NK-92 treated with Interleukin-12 subunit alpha and Interleukin-12 subunit beta, amount 100 ng/mL, for 24 hours (cell line): ENCODE measurements at places on chromosomes 1 and 21.
A peak's percentile ranks its signal among the peaks of the same experiment; 100 is the strongest.

DNA sequence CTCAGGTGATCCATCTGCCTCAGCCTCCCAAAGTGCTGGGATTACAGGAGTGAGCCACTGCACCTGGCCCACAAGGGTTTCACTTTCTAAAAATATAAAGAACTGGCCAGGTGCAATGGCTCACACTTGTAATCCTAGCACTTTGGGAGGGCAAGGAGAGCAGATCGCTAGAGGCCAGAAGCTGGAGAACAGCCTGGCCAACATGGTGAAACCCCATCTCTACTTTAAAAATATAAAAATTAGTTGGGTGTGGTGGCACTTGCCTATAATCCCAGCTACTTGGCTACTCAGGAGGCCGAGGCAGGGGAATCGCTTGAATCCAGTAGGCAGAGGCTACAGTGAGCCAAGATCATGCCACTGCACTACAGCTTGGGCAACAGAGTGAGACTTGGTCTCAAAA, 25.7 kb downstream of the MRPL39 start:
- DNase-seq = no peak

DNA sequence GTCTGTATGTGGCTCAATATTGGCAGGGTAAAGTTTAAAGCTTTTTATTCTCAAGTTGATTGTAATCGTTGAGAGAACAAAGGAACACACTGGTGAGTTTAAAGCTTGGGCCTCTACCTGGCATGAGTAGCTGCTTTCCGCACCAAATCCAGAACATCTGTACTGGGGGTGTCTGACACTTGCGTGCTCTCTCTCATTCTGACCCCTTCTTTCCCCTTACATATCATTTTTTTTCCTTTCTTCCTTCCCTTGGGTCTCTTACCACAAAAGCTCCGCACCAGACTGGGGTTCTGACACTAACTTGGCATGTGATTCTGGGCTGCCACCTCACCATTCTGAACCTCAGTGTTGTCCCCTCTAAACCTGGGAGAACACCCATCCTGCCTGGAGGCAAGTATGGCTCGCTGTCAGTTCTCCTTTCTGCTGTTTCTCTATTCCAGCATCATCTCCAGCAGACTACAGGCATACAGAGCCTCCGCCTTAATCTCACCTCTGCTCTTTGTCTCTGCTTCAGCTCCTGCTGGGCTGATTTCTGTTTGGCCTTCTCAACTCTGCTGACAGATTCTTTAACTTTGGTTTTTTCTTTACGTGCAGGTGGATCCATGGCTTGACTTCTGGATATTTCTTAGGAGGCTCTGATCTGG, 859 bp upstream of the ERMAP start:
- no peak for DNase-seq

DNA sequence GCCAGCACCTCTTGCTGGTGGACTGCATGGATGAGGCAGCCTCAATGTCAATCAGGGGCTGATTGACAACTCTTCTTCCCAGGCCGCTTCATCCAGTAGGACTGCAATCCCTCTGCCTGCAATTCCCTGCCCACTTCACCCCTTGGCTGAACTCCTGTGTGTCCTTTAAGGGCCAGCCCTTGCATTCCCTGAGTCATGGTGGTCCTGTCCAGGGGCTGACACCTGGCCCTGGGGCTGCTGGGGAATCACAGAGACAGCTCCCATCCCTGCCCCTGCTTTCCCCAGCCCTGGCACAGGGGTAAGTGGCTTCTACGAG, 4.6 kb upstream of the EPS8L3 start:
- no peak for DNase-seq

GRCh38 chr1:116374353-116375147, 1.5 kb downstream of the ATP1A1 start:
- no peak for DNase-seq

GRCh38 chr1:203083463-203083921, 2.3 kb downstream of the MYOG start:
- no peak for DNase-seq

- DNase-seq = no peak
Observed at GRCh38 chr1:22190731-22191130, 47.8 kb upstream of the WNT4 start.

GRCh38 chr1:198890214-198890930, 251.5 kb downstream of the PTPRC start:
- DNase-seq = no peak

GRCh38 chr1:32480003-32480402, 15.1 kb downstream of the ZBTB8B start:
- no peak for DNase-seq

DNA sequence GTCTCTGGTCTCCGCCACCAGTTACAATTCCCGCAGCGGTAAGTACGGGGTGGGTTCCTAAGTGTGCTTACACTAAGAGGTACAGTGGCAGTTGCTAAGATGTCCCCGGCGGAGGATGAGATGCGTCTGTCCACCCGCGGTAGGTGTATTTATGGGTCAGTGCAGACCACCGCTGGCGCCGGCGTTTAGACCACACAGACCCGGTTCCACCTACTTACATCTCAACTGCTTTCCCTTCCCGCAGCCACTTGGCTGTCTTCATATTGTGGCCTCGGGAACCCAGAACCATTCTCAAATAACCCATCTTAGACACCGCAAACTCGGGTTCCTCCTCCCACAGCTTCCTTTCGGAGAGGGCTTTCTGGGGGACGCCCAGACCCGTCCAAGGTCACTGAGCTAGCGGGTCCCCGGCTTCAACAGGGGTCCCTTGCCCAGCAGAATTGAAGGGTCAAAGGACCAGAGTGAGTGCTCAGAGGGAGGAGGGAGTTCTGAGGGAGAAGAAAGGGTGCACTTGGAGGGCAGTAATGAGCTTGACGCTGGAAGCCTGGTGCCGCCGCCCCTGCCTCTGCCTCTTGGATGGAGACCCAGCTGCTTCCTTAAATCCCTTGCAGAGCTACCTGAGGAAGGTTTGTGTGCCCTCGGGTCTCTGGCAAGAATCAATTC, 8.6 kb downstream of the NR5A2 start:
- DNase-seq = no peak

DNA sequence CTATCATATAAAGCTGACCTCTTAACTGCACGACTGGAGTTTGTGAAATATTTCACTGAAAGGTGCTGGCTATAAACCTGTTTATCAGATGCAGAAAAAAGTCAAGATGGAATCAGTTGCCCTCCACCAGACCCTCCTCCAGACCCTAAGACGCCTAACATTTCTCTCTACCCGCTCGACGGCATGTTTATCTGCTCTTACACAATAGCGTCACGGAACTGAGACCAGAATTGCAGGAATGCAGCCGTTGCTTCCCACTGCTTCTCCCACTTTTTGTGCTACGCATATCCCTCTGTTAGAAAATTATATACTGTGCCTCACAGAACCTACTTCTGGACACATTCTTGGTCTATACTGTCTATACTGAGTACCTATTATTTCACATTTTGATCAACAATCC, 28.2 kb upstream of the FAM131C start:
- no peak for DNase-seq

DNA sequence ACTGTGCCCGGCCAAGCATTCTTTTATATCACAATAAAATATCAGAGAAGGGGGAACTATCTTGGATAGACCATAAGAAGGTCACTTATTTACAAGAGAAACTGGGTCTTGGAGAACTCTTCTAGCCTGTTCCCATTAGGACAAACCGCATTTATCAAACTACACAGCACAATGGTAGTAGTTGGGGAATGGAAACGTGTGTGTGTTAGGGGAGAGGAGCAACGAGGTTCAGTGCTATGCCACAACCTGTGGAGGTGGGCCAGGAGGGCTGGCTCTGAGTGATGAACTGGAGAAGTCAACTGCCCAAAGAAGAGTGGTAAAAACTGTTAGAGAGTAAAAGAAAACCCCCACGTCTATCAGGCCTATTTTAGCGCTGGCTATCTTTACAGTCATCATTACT, 1.6 kb downstream of the DONSON start:
- DNase-seq = no peak

DNA sequence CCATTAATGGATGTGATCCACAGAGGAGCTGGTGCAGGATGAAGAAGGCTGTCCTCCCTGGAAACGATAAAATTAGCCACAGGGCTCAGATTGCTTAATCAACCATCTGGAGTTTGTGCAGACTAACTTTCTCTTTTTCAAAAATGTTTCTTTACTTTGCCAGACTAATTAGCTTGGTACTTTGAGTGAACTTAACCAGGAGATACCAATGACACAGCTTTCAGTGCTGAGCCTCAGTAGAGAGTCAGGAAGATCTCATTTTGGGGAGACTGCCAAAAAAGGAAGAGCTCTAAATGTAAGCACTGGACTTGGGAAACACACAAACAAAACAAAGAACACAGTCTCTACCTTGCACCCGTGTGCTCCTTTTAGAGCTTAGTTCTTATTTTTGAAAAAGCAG, 248.1 kb upstream of the DEPDC1 start:
- DNase-seq = no peak

DNA sequence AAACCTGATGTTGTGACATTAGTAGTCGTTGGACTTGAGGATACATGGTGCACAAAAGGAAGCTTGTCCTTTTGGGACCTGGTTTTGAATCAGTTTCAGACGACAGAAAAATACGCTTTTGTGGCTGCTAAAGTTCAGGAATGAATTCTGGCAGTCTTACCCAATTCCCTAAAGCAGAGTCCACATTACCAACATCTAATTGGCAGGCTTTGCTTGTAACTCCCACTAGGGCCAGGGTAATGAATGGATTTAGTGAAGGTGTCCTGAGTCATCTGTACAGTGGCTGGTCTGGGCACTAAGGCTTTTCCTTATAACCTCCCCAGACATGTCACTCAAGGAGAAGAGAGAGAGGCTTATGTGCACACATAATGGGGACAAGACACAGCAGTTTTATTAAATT, 66.2 kb upstream of the RNPC3 start:
- DNase-seq = no peak

GRCh38 chr1:197973206-197973605, 56.0 kb downstream of the LHX9 start:
- no peak for DNase-seq

- no peak for DNase-seq
Observed at GRCh38 chr1:2953688-2954285, 67.5 kb upstream of the ACTRT2 start.

GRCh38 chr1:157306896-157307295, 168.7 kb upstream of the ETV3 start:
- no peak for DNase-seq

DNA sequence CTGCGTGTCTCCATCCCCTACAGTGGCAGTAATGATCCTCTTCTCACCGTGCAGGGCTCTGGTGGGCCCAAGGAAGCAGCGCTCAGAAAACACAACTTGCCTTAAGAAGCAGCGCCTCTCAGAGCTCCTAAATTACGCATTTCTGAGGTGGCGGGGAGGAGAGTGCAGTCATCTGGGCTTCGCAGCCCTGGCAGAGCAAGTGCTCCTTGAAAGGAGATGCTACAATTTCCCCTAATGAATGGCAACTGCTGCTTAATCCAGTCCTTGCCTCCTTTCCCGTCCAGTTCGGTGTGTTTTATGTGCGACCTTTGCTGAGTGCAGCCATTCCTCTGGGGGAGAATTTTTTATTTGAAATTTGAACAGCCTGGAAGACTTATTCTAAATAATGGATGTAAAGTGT, 287.3 kb downstream of the PTPRU start:
- no peak for DNase-seq

DNA sequence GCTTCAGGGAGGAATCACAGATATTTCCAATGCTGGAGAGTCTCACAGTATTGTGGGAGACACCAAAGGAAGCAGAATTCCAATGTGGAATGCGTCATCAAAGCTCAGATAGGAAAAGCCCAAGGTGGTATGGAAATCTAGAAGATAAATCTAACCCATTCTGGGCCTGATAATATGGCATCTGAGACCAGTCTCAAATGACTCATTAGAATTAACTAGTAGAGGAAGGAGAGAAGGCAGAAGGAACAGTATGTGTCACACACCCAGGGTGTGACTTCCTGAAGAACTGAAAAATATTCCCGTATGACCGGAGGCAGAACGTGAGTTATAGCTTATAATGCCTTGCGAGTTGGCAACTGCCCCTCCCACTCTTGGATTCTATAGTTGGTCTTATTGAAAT, 499.2 kb downstream of the PLPP3 start:
- no peak for DNase-seq

GRCh38 chr1:15016526-15016925, 137.0 kb upstream of the TMEM51 start:
- DNase-seq = no peak

DNA sequence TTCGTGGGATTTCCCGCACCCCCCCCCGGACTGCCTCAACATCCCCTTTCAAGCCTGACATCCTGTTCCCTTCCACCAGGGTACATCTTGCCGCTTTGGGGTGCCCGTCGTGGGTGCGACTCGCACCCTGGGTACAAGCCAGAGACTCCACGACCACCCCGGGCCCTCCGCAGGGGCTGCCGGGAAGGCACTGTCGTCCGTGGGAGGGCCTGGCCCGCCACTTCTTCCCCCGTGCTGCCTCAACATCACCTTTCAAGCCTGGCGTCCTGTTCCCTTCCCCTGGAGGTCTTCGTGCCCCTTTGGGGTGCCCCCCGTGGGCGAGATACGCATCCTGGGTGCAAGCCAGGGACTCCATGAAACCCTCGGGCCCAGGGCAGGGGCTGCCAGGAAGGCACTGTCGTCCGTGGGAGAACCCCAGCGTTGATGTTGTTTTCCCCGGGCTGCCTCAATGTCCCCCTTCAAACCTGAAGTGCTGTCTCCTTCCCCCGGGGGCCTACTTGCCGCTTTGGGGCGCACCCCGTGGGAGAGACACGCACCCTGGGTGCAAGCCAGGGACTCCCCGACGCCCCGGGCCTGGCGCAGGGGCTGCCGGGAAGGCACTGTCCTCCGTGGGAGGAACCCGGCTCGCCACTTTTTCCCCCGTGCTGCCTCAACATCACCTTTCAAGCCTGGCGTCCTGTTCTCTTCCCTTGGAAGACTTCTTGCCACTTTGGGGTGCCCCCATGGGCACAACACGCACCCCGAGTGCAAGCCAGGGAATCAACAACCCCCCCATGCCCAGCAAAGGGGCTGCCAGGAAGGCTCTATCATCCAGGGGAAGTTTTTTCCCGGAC, 138.6 kb downstream of the LIPI start:
- DNase-seq = no peak

GRCh38 chr1:99269321-99269720, 5.0 kb downstream of the PLPPR4 start:
- no peak for DNase-seq

DNA sequence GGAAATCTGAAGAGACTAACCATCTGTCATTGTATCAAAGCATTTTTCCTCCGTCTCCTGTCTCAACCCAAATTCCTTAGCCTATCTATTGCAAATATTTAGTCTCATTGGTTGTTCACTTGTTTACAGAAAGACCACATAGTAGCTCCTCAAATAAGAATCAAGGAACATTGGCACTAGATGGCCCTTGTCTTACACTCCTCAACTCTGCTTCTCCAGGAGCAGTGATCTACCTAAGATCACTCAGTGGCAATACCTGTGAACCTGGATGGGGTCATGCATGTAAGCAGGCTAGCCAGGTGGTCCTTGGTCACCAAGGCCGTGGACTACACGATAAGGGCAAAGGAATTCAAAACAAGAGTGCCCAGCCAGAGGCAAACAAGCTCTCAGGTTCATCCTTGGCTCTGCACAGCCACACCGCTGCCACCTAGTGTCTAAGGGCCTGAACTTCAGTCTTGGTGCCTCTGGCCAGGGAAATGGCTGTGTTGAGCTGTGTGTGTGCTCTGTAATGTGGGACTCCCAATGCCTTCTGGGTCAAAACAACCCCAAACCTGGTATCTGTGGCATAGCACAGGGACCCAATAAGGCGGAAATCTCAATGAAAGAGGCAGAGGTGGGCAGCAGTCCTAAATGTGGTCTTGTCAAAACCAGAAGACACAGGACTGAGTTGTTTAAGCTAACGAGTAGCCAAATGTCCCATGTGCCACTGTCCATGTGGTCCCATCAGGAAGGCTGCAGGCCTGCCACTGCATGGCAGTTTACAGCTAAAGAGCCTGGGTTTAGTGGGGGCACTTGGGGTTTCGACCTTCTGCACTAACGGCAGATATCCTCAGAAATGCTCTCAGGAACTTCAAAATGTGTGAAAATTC, 54.5 kb downstream of the GPR161 start:
- DNase-seq = peak; percentile 32
